ENCODE measurements at places on chromosomes 11 and 22.

- DNase-seq, result no peak
Measured at GRCh38 chr22:33620085-33620484, 300.2 kb downstream of the LARGE1 start.

- DNase-seq, result no peak
Measured at GRCh38 chr11:131201674-131202073, 168.7 kb upstream of the NTM start.

DNA sequence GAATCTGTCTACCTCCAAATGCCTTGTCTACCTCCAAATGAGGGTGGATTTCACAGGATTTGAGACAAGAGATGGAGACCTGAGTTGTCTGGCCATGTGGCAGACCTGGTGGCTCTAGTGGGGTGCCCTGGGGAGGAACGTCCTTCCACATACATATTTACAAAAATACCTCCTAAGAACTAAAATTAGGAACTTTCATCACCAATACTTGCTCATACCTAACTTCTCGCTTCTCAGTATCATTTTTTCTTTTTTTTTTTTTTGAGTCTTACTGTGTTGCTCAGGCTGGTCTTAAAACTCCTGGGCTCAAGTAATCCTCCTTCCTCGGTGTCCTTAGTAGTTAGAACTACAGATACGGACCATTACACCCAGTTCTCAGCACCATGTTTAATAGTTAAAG, 117.9 kb downstream of the MED15 start:
- DNase-seq, result no peak

DNA sequence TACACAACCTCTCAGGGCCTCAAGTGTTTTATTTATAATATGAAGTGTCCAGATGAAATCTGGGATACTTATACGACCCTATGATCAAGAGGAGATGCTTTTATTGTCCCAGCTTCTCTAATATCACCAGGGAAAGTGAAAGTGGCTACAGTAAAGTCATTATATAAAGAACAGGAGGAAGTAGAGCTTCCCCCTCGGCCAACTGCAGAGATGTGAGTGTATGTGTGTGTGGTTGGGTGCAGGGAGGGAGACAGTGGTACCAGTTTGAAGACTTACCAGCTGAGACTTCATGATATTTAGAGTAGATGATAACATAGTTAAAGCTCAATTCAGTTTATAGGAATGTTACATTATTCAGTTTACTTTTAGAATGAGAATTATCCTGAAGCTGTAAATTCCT, 373.6 kb upstream of the DDI1 start:
- no peak for DNase-seq

DNA sequence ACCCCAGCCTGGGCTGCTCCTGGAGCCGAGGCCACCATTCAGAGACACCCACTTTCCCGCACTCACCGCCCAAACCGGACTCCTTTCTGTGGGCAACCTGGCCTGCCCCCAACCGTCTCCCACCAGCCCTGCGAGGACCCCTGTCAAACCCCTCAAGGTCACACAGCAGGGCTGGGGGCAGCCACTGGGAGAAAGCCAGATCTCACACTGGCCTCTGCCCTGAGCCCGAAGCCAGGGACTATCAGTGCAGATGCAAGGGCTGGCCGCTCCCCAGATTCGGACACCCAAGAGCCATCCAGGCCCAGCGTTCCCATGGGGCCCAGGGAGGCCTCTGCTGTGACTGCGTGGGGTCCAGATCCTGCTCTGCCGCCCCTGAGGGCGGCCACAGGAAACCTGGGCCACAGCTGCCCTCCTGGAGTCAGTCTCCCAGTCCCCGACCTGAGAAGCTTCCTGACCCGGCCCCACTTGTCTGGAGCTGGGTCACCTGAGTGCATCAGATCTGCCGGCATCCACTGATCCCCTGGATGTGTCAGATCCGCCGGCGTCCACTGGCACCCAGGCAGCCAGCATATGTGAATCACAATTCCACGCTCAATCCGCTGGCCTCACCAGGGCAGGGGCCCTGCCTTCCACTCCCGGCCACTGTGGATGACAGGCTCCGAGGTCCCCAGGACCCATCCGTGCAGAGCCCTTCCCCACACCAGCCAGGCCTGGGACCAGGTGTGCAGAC, 139.7 kb downstream of the BRD1 start:
- DNase-seq, result no peak

- no peak for DNase-seq
Measured at GRCh38 chr11:63521896-63522295, 14.7 kb upstream of the PLAAT4 start.

GRCh38 chr11:119727523-119728151, 1.4 kb downstream of the NECTIN1 start:
- no peak for DNase-seq

GRCh38 chr11:46898396-46899095, 19.8 kb downstream of the LRP4 start:
- DNase-seq, result no peak

GRCh38 chr11:99632969-99633368, 612.2 kb downstream of the CNTN5 start:
- no peak for DNase-seq

DNA sequence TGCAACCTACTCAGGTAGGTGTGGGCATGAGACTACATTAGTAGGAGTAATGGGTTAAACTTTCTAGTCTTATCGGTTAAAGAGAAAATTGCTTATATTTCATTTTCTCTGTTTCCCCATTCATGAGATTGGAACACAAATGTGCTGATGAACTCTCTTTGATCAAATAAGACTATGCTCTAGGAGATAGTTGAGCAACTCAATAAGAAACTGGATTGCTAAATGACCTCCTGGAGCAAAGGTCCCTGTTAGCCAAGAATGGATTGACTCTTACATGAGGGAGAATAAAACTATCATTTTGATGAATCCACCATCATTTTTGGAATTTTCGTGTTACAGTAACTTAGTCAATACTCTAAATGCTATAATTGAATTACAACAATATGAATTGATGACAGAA, 11.1 kb upstream of the NOX4 start:
- no peak for DNase-seq

- DNase-seq, result no peak
Measured at GRCh38 chr22:49561976-49562375, 265.7 kb downstream of the BRD1 start.
